Activated naive CD8-positive, alpha-beta T cell treated with anti-CD3 and anti-CD28 coated beads for 36 hours (primary cell): ENCODE measurements at places on chromosomes 7 and 10. TPM values are rescaled to one million over a fixed set of nuclear protein-coding genes. Genes with fewer than 3 reads are reported as not detected.

DNA sequence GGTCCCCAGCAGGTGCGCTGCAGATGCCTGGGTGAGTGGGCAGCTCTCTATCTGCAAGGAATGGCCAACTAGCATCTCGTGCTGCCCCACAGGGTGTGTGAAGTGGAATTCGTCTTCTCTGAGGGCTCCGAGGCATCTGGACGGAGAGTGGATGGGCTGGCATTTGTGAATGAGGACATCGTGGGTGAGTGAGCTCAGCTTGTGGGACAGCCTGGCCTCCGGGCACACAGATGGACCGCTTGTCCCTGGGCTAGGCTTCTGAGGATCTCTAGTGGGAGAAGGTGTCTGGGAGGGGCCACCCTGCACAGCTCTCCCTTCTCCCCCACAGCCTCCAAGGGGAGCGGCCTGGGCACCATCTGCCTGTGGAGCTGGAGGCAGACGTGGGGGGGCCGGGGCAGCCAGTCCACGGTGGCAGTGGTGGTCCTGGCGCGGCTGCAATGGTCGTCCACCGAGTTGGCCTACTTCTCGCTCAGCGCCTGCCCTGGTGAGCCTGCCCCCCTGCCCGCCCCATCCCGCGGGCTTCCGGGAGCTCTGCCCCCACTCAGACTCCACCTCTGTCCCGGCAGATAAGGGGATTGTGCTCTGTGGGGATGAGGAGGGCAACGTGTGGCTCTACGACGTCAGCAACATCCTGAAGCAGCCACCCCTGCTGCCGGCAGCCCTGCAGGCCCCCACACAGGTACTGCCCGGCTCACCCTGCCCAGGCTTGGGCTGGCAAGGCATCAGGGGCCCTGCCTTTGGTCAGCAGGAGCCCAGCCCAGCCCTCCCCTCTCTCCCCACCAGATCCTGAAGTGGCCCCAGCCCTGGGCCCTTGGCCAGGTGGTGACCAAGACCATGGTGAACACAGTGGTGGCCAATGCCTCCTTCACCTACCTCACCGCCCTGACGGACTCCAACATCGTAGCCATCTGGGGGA is 6.3 kb downstream of the POLR2J start:
- no peaks in the 10 kb centered on the region for H3K36me3 ChIP-seq
- peak overlapping the region; percentile 42 for H3K27ac ChIP-seq

GRCh38 chr10:79137826-79138225 is 69.1 kb downstream of the ZMIZ1 start:
- peak; percentile 67 for DNase-seq
- no peaks in the 10 kb centered on the region for H3K27me3 ChIP-seq
- H3K4me1 ChIP-seq: peaks cover 37% of the 10 kb centered on the region
- peak overlapping the region; percentile 74 for H3K4me3 ChIP-seq

- no peak overlapping the region for H3K4me3 ChIP-seq
- H3K4me1 ChIP-seq: no peaks in the 10 kb centered on the region
- no peak overlapping the region for H3K27ac ChIP-seq
- H3K27me3 ChIP-seq: no peaks in the 10 kb centered on the region
- DNase-seq: peak; percentile 18
These were observed 48.5 kb upstream of the SLC29A3 start for GRCh38 chr10:71270301-71271220.

The CYP2C9 gene
- total RNA-seq: not detected

The NEURL1 gene
- total RNA-seq: 3.1 TPM

- H3K4me1 ChIP-seq: peaks cover 22% of the 10 kb centered on the region
- H3K4me3 ChIP-seq: peak overlapping the region; percentile 89
- no peak for DNase-seq
- H3K27ac ChIP-seq: peak overlapping the region; percentile 95
These were observed 566 bp downstream of the ASNS start for GRCh38 chr7:97871659-97872024.

GRCh38 chr7:129702316-129702715 is 90.8 kb downstream of the NRF1 start:
- DNase-seq: no peak
- peaks cover 5% of the 10 kb centered on the region for H3K36me3 ChIP-seq
- H3K4me3 ChIP-seq: no peak overlapping the region
- no peaks in the 10 kb centered on the region for H3K27me3 ChIP-seq
- no peak overlapping the region for H3K27ac ChIP-seq

- no peaks in the 10 kb centered on the region for H3K27me3 ChIP-seq
- H3K36me3 ChIP-seq: no peaks in the 10 kb centered on the region
- DNase-seq: no peak
- no peak overlapping the region for H3K27ac ChIP-seq
- H3K4me1 ChIP-seq: no peaks in the 10 kb centered on the region
- H3K4me3 ChIP-seq: no peak overlapping the region
These were observed 335.7 kb downstream of the PHTF2 start for GRCh38 chr7:78134256-78134655.

- DNase-seq: no peak
- H3K36me3 ChIP-seq: no peaks in the 10 kb centered on the region
- H3K4me1 ChIP-seq: no peaks in the 10 kb centered on the region
- no peak overlapping the region for H3K27ac ChIP-seq
- H3K27me3 ChIP-seq: peaks cover 6% of the 10 kb centered on the region
- H3K4me3 ChIP-seq: no peak overlapping the region
These were observed 137.9 kb downstream of the KLF6 start for GRCh38 chr10:3647074-3647473.

The MARVELD1 gene
- 5.5 TPM for total RNA-seq

DNA sequence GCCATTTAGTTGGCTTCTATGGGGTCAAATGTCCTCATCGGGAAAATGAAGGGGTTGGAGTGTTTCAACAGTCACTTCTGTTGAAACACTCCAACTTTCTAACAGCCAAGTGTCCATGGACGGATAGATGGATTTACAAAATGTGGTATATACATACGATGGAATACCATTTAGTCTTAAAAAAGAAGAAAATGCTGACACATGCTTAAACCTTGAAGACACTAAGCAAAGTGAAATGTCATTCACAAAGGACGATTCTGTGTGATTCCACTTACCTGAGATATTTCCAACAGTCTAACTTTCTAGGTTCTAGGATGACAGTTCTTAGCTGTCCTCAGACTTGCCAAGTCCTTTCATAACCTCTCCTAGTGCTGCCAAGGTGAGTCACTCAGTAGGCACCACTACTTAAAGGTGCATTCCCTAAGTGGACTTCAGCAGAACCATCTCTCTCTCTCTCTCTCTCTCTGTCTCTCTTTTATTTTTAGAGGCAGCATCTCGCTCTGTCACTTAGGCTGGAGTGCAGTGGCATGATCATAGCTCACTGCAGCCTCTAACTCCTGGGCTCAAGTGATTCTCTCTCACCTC is 69.0 kb downstream of the DENND2A start:
- H3K27me3 ChIP-seq: peaks cover 3% of the 10 kb centered on the region
- no peak for DNase-seq
- H3K4me3 ChIP-seq: no peak overlapping the region
- H3K4me1 ChIP-seq: no peaks in the 10 kb centered on the region
- H3K36me3 ChIP-seq: no peaks in the 10 kb centered on the region
- H3K27ac ChIP-seq: no peak overlapping the region

DNA sequence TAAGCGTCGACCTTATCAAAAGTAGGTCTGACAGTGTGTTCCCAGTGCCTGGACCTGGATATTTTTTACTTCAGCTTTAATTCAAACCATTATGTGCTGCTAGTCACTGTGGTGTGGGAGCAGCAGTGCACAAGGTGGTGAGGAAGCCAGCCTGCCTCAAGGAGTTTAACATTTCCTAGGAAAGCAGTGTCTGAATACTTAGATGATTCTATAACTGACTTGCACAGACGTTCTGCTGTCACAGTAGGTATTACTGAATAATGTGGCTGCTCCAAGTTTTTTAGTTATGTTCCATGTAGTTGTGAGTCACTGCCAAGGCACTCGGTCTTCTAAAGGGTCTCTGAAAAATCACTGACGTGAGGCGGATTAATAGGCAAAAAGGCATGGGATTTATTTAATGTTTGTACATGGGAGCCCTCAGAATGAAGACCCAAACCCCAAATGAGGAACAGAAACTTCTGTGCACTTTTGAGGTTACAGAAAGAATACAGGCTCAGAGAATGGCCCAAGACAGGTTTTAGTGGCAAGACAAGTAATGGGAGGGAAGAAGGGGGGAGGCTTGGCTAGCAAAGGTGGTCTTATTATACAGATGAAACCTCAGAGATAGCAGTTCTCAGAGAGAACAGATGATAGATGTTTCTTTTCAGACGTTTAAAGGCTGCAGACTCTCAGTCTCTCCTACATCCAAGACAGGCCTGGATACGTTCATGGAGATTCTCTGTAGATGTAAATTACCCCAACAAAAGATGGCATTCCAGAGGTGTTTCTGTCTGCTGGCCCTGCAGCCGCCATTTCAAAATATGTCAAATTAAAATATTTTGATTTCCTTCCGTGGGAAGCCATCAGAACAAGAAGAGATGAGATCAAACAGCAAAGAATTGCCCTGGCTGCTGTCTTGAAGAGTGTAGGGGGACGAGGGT is 209.3 kb downstream of the SDK1 start:
- no peak overlapping the region for H3K4me3 ChIP-seq
- no peaks in the 10 kb centered on the region for H3K27me3 ChIP-seq
- H3K36me3 ChIP-seq: peaks cover 2% of the 10 kb centered on the region
- no peaks in the 10 kb centered on the region for H3K4me1 ChIP-seq
- DNase-seq: no peak

The TRPV5 gene
- not detected for total RNA-seq

The DDX50 gene
- total RNA-seq: 79.1 TPM

DNA sequence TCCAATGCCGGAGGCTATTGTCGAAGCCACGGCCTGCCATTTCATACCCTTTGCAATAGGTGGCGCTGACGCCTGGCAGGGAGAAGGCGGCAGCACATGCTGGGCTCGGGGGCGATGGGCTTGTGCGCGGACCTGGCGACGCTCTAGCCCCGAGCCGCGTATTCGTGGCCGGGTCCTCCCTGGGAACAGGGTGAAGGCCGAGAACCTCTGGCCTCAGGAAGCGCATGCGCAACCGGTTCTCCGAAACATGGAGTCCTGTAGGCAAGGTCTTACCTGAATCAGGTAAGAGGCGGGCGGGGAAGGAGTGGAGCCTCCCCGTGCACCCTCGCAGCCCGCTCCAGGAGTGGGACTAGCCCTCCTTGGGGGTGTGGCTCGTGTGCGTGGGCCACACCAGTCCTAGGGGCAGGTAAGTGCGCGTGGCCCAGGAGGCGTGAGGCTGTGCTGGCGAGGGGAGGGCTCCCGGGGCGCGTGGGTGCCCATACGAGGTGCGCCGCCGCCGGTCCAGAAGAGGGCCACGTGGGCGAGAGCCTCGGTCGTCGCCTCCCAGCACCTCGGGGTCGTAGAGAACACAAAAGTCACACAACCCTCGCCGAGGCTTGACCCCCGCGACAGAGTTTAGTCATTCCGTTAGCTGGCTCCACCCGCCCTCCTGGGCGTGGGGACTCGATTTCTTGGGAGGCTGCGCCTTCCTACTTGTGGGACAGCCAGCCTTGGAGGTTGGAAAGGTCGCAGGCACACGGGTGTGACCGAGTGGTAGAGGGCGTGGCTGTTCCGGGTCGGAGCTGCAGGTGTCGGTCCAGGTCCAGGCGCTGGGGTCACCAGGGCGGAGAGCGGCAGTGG is 5.6 kb upstream of the MEST start:
- H3K4me1 ChIP-seq: peaks cover 19% of the 10 kb centered on the region
- H3K4me3 ChIP-seq: peak overlapping the region; percentile 77
- peaks cover 18% of the 10 kb centered on the region for H3K27me3 ChIP-seq
- DNase-seq: peak; percentile 74
- peaks cover 3% of the 10 kb centered on the region for H3K36me3 ChIP-seq
- peak overlapping the region; percentile 79 for H3K27ac ChIP-seq

The STRIP2 gene
- total RNA-seq: 7.9 TPM

The GNAI1 gene
- 1.6 TPM for total RNA-seq

DNA sequence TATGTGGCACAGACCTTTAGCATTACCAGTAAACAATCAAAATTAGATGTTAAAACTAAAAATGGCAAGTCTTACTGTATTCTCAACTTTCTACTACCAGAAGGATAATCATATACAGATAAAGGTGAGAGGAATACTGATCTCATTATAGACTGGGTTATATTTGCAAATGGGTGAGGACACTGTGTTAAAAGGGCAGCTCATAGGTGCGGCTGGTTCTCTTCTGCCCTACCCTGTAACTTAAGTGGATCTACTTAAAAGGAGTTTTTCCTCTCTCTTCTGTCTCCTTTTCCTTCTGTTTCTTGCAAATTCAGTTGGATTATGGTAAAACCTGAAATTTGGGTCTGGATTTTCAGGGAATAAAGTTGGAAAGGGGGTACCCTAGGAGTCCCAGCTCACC is 33.0 kb downstream of the WASL start:
- H3K27ac ChIP-seq: no peak overlapping the region
- peaks cover 32% of the 10 kb centered on the region for H3K36me3 ChIP-seq
- peaks cover 75% of the 10 kb centered on the region for H3K4me1 ChIP-seq
- no peak for DNase-seq

GRCh38 chr7:21671859-21672258 is 129.0 kb downstream of the DNAH11 start:
- no peak overlapping the region for H3K4me3 ChIP-seq
- no peaks in the 10 kb centered on the region for H3K36me3 ChIP-seq
- peak overlapping the region; percentile 12 for H3K27ac ChIP-seq
- no peaks in the 10 kb centered on the region for H3K27me3 ChIP-seq
- DNase-seq: no peak
- H3K4me1 ChIP-seq: peaks cover 8% of the 10 kb centered on the region

The IGF2BP3 gene
- 0.41 TPM for total RNA-seq

DNA sequence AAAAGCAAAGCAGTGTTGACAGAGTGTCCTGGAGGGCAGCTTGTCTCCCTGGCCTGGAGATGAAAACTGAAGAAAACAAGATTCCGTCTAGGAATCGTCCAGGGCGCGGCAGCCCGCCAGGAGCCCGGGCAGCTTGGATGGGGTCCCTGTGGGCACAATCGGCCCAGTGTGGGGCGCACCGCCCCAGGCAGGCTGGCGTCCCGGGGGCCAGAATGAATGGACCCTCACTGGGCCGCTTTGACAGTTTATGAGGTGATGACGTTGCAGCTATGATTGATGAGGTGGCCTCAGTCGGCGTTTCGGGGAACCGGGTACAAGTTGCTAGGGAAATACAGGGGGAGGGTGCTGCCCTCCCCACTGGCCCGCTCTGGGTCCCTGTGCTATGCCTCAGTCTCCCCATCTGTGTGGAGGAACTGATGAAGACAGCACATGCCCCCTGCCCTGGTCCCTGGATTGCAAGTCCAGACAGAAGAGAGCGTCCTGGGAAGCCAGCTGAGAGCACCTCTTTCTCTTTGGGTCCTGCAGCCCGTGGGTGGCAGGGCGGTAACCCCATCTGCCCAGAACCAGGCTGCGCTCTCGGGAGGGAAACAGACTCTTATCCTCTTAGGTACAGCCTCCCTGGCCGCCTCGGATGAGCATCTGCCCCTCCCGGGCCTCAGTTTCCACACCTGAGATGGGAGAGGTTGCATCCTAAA is 131.3 kb downstream of the LHPP start:
- H3K36me3 ChIP-seq: peaks cover 5% of the 10 kb centered on the region
- H3K4me3 ChIP-seq: no peak overlapping the region
- no peaks in the 10 kb centered on the region for H3K4me1 ChIP-seq
- H3K27me3 ChIP-seq: no peaks in the 10 kb centered on the region
- no peak for DNase-seq

The C10orf53 gene
- total RNA-seq: not detected

GRCh38 chr10:33345236-33345635 is 10.8 kb upstream of the NRP1 start:
- H3K27me3 ChIP-seq: peaks cover 22% of the 10 kb centered on the region
- no peak for DNase-seq
- H3K4me3 ChIP-seq: no peak overlapping the region
- H3K36me3 ChIP-seq: no peaks in the 10 kb centered on the region
- H3K4me1 ChIP-seq: peaks cover 5% of the 10 kb centered on the region

GRCh38 chr10:88256886-88257285 is 326.2 kb downstream of the RNLS start:
- H3K27ac ChIP-seq: no peak overlapping the region
- H3K4me3 ChIP-seq: no peak overlapping the region
- H3K4me1 ChIP-seq: peaks cover 10% of the 10 kb centered on the region
- no peaks in the 10 kb centered on the region for H3K36me3 ChIP-seq

The PSMA2 gene
- total RNA-seq: 235 TPM
